ENCODE measurements at places on chromosomes 4 and X. TPM values are rescaled to one million over a fixed set of nuclear protein-coding genes. Genes with fewer than 3 reads are reported as not detected.

CENPI gene
- 13.0 TPM for total RNA-seq

MAGEH1 gene
- 25.4 TPM for total RNA-seq

GABRG1 gene
- total RNA-seq: not detected

PDZD4 gene
- total RNA-seq: 0.97 TPM

SLITRK2 gene
- not detected for total RNA-seq

FRG2 gene
- total RNA-seq: not detected

FNIP2 gene
- total RNA-seq: 79.6 TPM

SPANXB1 gene
- total RNA-seq: not detected

SLC25A5 gene
- total RNA-seq: 148 TPM

SOD3 gene
- total RNA-seq: 7.4 TPM

MAGEE2 gene
- not detected for total RNA-seq

GSX2 gene
- total RNA-seq: 0.43 TPM

ITM2A gene
- total RNA-seq: 3.4 TPM

SLC7A11 gene
- 70.8 TPM for total RNA-seq

BGN gene
- 154 TPM for total RNA-seq

CCDC158 gene
- total RNA-seq: 6.9 TPM

GK gene
- total RNA-seq: 5.0 TPM

NALF2 gene
- total RNA-seq: not detected

TMA16 gene
- 33.6 TPM for total RNA-seq

CT45A8 gene
- total RNA-seq: not detected

SCARB2 gene
- total RNA-seq: 305 TPM

CHIC1 gene
- total RNA-seq: 21.2 TPM

TMPRSS11D gene
- not detected for total RNA-seq

PNMA5 gene
- not detected for total RNA-seq

RIBC1 gene
- 0.54 TPM for total RNA-seq
